ENCODE measurements at places on chromosomes 11 and 22. TPM values are rescaled to one million over a fixed set of nuclear protein-coding genes. Genes with fewer than 3 reads are reported as not detected.

Gene AIFM3
- not detected for total RNA-seq

Gene BBOX1
- total RNA-seq: not detected

Gene AQP11
- total RNA-seq: 0.65 TPM

Gene NR1H3
- 24.0 TPM for total RNA-seq

All from cardiac atrium fibroblast (primary cell).